ENCODE measurements at places on chromosomes 12 and 14. TPM values are rescaled to one million over a fixed set of nuclear protein-coding genes. Genes with fewer than 3 reads are reported as not detected.

The MYF5 gene
- total RNA-seq, result 6.3 TPM

The MIP gene
- not detected for total RNA-seq

The HOTAIR gene
- total RNA-seq, result 0.99 TPM

The PLEK2 gene
- 1.3 TPM for total RNA-seq

The COQ5 gene
- total RNA-seq, result 51.4 TPM

The ART4 gene
- total RNA-seq, result 2.7 TPM

The REC8 gene
- total RNA-seq, result 28.1 TPM

The PIWIL1 gene
- 0.35 TPM for total RNA-seq

The ATXN7L3B gene
- 50.5 TPM for total RNA-seq

The PAPLN gene
- 41.3 TPM for total RNA-seq

The NRXN3 gene
- 4.2 TPM for total RNA-seq

The BIN2 gene
- total RNA-seq, result 4.3 TPM

The PPP4R4 gene
- total RNA-seq, result 0.06 TPM

The CDKN3 gene
- 12.8 TPM for total RNA-seq

The WNT5B gene
- total RNA-seq, result 15.3 TPM

The ERP29 gene
- 84.5 TPM for total RNA-seq

Data from metanephros (tissue), 2 donors.